ENCODE measurements at places on chromosomes 12 and 14.

- no peak for DNase-seq
Measured at GRCh38 chr14:27390155-27390554, 792.3 kb upstream of the NOVA1 start.

GRCh38 chr12:69580074-69580473 is 5.2 kb upstream of the CCT2 start:
- no peak for DNase-seq

GRCh38 chr14:55329999-55330710 is 58.9 kb downstream of the FBXO34 start:
- DNase-seq = no peak

DNA sequence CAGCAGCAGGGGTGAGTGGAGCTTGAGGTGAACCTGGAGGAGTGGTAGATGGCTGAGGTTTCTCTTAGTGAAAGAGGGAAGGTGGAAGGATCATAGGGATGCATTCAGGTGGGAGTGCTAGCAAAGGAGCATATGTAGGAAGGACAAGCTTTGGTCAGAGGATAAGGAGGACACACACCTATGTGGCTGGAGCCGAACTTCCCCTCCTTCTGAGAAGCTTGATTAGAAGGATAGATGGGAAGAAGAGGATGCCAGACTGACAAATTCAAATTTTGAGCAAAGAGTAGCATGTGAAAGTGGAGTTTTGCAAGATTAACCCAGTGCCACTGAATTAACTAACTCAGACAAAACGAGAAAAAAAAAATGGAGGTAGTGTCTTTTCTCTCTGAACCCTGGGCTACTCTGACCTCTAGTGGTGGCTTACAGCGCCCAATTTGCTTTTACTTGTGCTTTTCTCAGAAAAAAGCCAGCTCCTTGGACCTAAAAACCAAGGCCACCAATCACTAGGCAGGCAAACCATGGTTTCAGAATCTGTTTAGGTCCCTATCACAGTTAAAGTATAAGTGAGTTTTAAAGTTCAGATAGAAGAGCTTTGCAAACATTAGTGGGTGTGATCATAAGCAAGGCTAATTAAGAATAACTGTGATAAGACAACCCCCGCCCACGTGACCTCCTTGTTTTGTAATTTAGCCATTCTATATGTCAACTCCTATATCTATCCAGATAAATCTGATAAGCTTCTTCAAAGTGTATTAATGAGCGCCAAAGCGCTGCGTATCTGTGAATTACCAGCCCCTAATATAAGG is 15.5 kb downstream of the EMP1 start:
- peak; percentile 29 for DNase-seq

GRCh38 chr12:124564232-124564958 is 3.0 kb downstream of the NCOR2 start:
- no peak for DNase-seq

DNA sequence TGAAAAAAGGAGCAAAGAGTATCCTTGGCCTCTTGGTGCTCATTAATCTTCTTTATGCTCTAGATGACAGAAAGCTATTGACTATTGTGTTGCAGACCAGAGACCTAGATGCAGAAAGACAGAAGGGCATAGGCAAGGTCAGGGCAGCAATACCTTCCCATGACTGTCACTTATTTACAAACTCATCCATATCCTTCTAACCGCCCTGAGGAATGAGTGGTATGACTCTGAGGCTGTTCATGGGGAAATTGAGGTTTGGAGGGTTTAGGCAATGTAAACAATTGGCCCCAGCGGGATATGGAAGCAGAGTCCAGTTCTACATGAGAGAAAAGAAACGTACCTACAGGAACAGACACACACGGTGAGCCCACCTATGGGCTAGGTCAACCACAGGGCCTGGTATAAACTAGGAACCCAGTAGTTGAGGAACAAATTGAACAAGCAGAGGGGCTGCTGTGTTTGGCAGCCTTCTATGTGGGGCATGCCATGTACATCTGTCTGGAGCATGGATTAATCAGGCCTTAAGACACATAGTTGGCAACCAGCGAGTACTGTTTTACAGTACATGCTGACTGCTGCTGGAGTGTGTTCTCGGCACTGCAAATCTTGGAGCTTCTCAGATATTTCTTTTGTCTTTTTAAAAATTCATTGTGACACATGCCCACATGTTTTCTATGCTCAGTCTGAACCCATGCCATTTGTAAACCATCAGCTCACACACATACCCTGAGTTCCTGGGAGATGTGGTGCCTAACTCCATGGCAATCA is 159.7 kb upstream of the NTF3 start:
- no peak for DNase-seq

DNA sequence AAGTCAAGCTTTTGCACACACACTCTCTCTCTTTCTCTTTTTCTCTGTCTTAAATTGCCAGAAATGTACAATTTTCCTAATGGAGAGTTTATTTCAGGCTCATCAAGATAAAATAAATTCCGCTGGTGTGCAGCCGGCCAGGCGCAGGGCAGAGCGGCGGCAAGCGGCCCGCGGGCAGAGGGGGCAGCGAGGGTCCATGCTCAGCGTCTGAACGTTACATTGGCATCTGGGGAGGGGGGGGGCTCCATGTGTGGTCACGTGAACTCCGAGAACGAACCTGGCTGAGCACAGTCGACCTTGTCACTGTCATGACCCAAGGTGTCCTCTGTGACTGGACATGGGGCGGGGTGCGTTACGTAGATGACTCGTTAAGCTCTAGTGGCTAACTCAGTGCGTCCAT is 23.8 kb upstream of the FZD10 start:
- no peak for DNase-seq

DNA sequence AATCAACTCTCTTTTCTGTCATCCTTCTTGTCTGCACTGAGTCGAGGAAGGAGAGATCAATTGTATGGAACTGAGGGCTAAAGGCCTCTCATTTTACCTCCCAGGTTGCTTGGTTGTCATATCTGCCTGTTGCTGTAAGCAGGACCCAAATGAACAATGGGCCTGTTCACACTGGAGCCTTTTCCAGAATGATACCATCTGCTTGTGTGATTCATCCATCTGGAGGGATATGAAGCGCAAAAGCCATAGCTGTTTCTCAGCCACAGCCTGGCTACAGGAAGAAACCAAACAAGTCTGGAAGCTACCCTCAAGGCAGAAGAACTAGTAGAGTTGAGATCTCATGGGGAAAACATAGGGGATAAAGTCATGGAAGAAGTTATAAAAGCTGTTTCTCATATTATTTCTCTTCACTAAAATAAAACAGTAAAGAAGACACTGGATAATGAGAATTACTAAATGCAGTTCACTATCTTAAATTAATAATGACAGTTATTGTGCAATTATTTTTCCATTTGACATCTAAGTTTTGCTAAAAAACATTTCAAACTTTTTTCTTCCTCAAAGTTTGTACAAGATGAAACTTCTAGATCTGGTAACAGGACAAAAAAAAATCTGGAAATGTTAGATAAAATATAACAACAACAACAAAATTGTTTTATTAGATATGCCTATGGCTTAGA is 106.3 kb downstream of the SPTSSA start:
- no peak for DNase-seq

- DNase-seq = no peak
Measured at GRCh38 chr14:106666341-106666740, 1140.0 kb downstream of the TMEM121 start.
